ENCODE measurements at places on chromosomes 6 and 20.
A peak's percentile ranks its signal among the peaks of the same experiment; 100 is the strongest.

GRCh38 chr6:80179695-80180094 is 73.2 kb downstream of the BCKDHB start:
- no peak for DNase-seq

DNA sequence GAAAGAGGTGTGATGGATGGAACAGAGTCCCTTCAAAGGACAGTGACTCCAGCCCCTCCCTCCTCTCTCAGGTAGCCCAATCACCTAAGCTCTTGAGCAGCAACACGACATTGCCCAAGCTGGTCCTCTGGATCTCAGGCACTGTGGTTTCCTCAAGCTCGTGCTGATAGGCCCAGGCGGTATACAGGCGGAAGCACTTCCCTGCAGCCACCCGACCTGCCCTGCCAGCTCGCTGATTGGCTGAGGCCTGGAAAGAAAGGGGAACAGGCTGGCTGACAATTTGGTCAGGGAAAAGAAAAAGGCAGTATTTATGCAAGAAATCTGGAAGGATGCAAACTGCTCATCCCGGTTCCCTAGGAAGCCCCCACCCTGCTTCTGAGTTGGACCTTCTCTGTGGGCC is 9.6 kb downstream of the C6orf136 start:
- no peak for DNase-seq

GRCh38 chr6:106334646-106335448 is 9.3 kb upstream of the ATG5 start:
- DNase-seq: peak; percentile 72

DNA sequence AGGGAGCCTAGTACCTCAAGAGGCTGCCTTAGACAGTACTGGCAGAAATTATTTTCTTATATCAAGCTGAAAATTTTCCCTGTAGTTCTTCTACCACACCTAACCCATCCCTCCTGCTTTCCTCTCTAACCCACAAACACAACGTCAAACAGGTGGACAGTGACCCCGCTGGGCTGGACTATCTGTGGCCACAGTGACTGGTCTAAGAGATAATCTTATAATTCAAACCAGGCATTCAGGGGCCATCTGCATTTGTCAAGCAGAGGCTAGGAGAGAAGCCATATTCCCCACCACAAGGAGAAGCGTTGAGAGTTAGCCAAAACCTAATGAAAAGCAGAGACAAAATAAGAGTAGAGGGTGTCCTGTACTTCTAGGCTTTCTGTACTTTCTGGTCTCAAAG is 8.2 kb downstream of the HDDC2 start:
- DNase-seq: no peak

GRCh38 chr20:6014957-6015356 is 38.9 kb downstream of the LRRN4 start:
- no peak for DNase-seq

DNA sequence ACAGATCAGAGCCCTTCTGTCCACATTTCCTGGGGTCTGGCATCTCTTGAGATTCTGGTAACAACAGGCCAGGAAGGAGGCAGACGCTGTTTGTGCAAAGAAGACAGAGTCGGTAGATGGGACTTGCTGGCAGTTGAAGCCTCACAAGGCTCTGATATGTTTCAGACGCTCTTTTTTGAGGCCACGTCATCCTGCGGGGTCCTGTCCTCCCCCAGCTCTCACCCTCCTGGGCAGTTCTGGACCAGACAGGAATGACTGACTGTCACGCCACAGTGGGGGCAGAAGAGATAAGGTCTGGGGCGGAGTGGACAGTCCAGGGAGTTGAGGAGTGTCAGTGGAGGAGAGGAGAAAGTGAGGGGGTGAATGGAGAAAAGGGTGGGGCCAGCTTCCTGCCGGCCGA is 87.1 kb upstream of the SULF2 start:
- no peak for DNase-seq

All from GM03348 (cell line).